ENCODE measurements at places on chromosomes 2 and 18.
A peak's percentile ranks its signal among the peaks of the same experiment; 100 is the strongest.

GRCh38 chr2:125591954-125592353 is 1064.0 kb upstream of the GYPC start:
- DNase-seq: no peak

DNA sequence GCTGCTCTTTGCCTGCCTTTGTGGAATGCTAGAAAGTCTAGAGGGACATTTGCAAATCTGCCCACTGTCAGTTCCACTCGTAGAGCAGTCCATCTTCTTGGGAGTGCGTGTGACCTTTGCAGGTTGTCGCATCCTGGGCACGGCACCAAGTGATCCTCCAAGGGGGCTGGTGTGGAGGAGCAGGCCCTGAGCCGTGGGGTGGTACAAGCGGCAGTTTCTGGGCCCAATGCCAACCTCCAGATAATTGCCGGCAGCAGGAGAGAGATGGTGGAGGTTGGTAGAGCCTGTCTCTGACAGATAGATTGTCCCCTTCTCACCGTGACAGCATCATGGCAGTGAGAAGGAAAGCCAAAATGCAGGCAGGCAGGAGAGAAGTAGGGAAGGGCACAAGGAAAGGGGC is 150.7 kb upstream of the SLC14A2 start:
- DNase-seq: no peak

GRCh38 chr2:12504443-12504842 is 212.3 kb upstream of the TRIB2 start:
- DNase-seq: no peak

DNA sequence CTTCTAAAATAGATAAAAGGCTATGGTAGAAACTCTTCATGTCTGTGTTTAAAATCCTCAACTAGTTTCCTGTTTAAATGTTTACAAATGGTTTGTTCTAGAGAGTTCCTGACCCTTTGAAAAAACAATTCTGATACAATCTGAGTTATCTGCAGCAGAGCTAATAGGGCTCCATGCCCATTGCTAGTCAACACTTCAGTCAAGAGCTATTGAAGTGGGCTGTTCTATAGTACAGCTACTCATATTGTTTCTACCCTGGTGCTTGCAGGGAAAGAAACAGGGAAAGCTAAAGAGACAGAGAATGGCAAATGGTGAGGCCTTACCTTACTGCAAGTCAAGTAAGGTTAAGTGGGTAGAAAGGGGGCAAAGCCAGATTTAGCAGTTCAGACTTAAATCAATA is 112.3 kb upstream of the CAVIN2 start:
- DNase-seq: no peak

DNA sequence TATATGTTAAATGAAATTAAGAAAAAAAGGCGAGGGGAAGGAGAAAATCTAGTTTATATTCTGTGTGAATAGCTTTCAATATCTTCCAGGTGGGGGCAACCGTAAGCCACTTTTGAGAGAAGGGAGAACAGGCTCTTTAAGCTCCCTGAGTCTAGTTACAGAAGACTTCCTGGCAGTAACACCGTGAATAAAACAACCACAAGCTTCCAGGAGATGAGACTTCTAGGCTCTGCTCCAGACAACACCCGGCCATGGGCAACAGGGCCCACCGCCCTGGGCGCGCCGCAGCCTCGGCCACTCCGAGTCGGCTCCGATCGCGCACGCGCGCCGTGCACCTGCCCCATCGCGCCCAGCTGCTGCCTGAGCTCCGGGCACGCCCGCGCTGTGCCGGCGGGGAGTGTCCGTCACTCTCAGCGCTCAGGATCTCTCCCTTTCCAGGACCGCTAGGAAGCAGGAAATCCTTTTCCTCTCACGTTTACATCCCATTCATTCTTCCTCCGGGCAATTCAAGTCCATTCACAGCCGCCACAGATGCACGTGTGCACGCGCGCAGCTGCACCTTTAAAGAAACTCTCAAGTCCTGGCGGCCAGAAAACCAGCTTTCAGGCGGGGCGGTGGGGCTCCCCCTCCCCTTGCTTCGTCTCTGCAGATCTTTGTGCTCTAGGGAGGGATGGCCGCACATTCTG is 19.4 kb upstream of the PAX3 start:
- DNase-seq: peak; percentile 75

DNA sequence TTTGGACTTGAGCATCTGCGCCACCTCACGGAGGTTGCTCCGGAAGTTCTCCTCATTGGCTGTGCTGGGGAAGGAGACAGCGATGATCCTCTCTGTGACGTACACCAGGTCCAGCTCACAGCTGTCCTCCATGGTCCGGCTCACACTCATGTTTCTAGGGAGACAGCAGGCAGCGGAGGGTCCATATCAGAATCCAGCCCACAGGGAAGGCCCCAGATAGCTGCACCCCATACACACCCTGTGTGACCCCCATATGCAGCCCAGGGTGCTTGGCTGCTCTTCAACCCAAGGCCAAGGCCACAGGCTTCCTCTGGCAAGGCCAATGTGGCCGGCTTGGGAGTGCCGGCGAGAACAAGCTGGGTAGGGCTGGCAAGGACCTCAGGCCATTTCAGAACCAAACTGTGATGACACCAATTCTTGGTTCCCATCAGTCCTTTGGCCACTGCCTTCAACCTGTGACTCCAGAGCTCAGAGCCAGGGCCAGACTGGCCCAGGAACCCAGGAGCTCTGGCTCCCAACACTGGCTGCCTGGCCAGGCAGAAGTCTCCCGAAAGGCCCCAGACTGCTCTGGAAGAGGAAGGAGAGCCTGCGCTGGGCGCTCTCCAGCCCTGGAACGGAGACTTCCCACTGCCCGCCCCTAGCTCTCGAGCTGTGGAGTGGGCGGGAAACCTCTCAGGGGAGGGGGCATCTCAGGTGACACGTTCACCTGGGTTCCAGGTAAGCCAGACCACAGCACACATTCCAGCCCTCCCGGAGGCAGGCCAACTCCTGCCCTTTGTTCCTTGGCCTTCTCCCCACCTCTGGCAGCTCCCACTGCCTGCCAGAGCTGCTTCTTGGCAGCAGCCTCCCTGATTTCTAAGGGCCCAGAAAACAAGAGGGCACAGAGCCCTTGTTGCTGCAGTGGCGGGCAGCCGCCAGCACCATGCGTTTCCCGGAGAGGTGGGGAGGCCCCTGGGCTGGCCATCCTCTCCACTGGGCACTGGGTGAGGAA is 104.7 kb downstream of the TNS1 start:
- no peak for DNase-seq

DNA sequence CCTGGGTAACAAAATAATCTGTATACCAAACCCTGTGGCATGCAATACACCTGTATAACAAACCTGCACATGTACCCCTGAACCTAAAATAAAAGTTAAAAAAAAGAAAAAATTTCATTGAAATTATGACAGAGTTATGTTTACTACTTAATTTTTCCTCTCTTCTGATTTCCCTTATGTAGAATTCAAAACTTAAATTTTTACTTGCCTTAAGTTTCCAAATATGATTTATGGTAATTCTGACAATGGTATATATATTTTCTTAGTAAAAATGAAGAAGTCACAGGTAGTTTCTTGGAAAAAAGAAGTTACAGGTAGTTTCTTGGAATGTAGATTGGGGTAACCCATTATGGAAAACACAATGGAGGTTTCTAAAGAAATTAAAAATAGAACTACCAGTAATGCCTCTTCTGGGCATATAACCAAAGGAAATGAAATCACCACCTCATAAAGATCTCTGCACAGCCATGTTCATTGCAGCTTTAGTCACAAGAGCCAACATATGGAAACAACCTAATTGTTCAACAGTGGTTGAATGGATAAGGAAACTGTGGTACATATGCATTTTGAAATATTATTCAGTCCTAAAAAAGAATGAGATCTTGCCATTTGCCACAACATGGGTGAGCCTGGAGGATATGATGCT is 164.9 kb downstream of the BABAM2 start:
- DNase-seq: no peak

DNA sequence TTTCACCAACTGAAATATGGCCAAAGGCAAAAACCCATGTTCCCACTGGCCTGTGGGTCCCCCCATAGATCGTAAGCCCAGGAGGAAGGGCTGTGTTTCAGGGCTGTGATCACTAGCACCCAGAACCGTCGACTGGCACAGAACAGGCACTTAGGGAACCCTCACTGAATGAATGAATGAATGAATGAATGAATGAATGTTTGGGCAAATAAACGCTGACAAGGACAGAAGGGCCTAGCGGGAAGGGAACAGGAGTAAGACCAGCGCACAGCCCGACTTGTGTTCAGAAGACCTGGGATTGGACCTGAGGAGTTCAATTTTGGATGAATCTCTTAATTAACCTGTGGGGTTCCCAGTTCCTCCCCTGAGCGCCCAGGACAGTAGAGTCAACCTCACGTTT is 76.2 kb downstream of the TPO start:
- DNase-seq: no peak

DNA sequence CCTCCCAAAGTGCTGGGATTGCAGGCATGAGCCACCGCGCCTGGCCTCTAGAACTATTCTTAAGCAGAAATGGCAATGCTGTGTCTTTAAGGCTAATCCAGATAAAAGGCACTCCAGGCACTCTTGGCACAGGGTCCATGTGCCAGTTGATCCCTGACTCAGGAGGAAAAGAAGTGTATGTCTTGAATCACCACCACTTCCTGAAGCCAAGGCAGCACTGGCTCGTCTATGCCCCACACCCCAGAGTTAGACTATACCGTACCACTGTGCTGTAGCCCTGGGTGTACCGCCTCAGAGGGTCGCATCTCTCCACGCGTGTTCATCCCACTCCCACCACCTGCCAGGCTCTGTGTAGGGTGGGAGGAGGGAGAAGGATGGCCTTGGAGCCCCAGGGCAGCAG is 9.0 kb downstream of the TNFRSF11A start:
- DNase-seq: no peak

GRCh38 chr2:9380702-9381628 is 42.4 kb downstream of the ITGB1BP1 start:
- peak; percentile 64 for DNase-seq

DNA sequence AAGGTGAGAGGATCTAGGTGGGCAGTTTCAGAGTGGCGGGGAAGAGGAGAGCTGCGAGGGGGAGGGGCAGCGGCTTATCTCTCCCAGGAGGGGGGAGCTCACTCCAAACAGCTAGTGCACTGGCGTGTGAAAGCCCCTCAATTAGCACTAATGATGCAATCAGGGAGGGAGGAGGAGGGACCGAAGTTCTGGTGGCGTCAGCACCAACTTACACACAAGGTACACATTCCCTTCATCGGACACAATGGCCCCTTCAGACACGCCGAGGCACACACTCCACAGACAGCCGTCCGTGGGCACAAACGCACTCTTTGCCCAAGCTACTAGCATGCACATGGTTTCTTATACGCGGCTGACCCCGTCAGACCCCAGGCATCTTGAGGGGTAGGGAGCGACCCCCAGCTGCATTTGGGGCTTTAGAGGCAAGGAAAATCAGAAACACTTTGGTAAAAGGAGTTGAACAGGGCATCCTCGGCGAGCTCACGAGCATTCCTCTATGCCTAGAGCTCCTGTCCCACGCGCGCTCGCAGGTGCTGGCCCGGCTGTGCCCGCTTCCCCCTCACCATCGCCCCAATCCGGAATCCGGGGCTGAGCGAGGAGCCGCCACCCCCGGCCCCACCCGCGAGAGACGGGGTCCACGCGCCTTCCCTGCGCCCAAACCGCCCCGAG is 868 bp upstream of the PKDCC start:
- peak; percentile 47 for DNase-seq

DNA sequence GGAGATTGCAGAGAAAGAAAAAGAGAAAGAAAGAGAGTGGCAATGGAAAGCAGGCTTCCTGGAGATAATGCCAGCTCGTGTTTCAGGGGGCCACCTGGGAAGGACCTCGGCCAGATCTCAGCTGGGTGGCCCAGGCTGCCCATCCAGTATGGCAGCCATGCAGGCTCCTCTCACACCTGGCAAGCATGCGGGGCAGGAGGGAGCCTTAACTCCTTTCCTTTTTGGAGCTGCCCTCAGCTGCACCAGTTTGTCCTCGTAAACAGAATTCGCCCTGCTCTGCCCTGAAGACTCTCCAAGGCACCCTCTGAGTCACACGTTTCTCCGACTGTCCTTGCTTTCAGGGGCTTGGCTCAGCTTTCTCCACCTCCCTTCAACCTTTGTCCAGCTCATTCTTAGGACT is 59.5 kb upstream of the IGFBP5 start:
- no peak for DNase-seq

DNA sequence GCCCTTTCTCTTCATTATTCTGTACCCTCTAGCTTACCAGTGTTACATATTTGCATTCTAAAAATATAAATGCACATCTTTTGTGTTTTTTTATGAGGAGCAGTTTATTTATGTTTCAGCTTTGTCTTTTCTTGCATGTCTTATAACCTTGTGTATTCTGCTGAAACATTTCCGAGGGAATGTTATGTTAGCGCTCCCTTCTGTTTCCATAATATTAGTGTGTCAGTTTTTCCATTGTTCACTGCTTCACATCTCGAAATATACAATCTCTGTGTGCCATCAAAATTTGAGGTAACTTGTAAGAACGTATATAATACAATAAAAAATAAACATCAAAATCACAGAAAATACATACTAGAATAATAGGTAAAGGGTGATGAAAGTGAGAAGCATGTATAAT is 153.3 kb downstream of the PKP4 start:
- DNase-seq: no peak

GRCh38 chr2:144211826-144212225 is 308.1 kb downstream of the ZEB2 start:
- DNase-seq: no peak

GRCh38 chr2:234305846-234306245 is 191.0 kb downstream of the ARL4C start:
- no peak for DNase-seq

GRCh38 chr2:237529452-237530402 is 36.6 kb upstream of the PRLH start:
- DNase-seq: no peak

- no peak for DNase-seq
Measured at GRCh38 chr18:11387880-11388279, 221.5 kb upstream of the SLC35G4 start.

GRCh38 chr2:48906633-48907032 is 151.1 kb upstream of the LHCGR start:
- peak; percentile 58 for DNase-seq

DNA sequence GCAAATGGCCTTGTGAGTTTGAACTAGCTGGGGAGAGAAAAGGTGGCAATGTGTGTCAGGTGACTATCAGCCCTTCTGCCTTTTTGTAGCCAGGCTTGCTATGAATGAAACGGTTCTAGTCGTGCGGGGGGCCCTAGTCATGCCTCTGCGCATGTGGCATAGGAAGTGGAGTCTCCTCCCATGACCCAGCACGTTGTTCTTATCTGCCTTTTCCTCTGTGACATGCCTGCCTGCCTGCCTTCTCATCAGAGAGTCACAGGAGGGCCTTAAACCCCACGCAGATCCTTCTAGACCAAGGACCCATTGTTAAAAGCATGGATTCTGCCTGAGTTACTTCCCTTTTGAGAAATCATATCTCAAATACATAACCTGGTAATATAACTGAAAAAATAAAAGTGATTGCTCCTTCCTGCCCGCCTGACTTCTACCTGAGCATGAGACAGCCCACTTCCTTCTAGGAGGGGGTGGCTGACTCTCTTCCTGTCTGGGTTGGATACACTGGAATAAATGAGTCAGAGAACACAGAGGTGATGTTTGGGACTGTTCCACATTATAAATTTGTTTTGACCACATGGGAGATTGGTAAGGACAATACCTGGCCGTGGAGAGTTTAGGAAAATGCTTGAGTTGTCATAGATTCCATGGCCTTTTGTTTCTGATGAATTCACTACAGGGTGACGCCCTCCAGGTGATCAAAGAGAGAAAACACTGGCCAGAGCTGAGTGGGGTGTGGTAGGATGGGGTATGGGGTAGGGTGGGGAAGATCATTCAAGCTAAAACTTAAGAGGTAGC is 49.8 kb downstream of the FBLN7 start:
- DNase-seq: no peak
